ENCODE measurements at places on chromosomes 13 and 19. TPM values are rescaled to one million over a fixed set of nuclear protein-coding genes. Genes with fewer than 3 reads are reported as not detected.

Gene PDX1
- polyA plus RNA-seq: not detected

Gene ZNF426
- 2.0 TPM for polyA plus RNA-seq

- DNase-seq: peak; percentile 79
Observed at GRCh38 chr19:4390017-4390566, 10.3 kb downstream of the SH3GL1 start.

- no peak for DNase-seq
Observed at GRCh38 chr19:13722146-13722545, 42.2 kb upstream of the MRI1 start.

Gene LHB
- 1.8 TPM for polyA plus RNA-seq

Gene LILRB2
- polyA plus RNA-seq: 0.38 TPM

DNA sequence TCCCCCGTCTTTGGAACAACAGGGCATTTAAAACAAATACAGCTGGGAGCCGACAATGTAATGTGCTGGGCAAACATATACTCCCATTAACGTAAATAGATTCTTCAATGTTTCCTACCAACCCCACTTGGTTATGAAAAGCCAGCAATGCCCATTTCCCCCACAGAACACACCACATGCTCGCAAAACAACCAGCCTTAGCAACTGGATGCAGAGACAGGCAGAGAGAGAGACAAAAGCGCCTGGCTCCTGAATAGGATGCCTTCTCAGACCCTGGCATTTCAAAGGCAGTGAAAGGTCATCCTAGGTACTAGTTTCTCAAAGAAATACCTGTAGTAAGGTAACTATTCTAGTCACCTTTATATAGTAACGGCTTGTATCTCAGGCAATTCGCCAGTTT is 462.9 kb downstream of the ITGBL1 start:
- no peak for DNase-seq

- DNase-seq: peak; percentile 79
Observed at GRCh38 chr13:33610438-33611120, 207.4 kb upstream of the RFC3 start.

Gene TFPT
- 8.3 TPM for polyA plus RNA-seq

Gene ZNF492
- polyA plus RNA-seq: not detected

- no peak for DNase-seq
Observed at GRCh38 chr19:45276284-45276687, 25.2 kb downstream of the MARK4 start.

- no peak for DNase-seq
Observed at GRCh38 chr13:47798194-47798593, 202.9 kb downstream of the SUCLA2 start.

Measured in aorta (tissue), 5 donors.